ENCODE measurements at places on chromosomes 4 and X.

GRCh38 chr4:21134994-21135393, 434.7 kb downstream of the PACRGL start:
- DNase-seq: peak; percentile 33

- no peak for DNase-seq
These were observed 186.7 kb downstream of the USP46 start for GRCh38 chr4:52472444-52472843.

DNA sequence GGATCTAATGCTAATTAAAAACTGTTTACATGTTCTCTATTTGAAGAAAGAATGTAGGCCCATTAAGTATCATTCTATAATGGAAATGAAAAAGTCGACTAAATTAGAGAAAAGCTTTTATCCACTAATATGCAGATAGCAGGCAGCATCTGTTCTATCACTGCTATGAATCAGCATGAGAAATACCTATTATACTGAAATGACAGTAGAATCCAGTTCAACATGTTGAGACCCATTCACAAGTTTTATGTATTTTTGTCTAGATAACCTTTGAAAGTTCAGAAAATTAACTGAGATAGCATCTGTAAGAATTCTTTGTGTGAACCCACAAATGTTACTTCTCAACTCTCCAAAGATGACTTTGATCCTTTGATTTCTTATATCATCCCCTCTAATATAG, 1254.4 kb upstream of the ADGRL3 start:
- DNase-seq: no peak

DNA sequence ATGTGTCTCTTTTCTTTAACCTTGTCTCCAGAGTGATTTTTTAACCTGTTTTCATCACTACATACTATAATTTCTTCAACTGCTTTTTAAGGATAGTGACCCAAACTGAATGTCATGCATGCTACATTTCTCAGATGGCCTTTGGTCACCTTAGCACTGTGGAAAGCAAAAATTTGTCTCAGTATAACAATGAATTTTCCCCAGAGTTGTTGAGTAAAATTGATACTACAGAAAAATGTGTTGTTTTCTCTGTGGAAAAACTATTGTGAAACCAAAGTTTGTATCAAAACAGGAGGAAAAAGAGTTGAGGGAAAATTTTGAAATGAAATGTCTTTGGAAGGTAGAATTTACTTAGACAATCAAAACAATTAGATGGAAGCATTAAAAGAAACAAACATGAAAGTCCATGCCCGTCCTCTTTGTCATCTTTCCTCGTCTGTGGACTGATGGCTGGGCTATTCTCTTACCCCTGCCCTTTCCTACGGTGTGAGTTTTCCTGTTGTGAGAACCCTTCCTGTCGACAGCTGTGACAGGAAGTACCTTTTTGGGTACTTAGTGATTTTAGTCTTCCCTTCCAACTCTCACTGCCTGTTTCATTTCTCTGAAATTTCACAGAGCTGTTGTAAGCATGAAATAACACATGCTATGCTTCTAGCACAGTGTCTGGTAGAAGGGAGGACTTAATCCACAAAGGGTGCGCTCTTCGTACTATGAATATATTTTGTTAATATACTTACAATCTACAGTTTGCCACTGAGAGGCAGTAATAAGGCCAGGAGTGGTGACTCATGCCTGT, 50.8 kb downstream of the LRP2BP start:
- DNase-seq: no peak

DNA sequence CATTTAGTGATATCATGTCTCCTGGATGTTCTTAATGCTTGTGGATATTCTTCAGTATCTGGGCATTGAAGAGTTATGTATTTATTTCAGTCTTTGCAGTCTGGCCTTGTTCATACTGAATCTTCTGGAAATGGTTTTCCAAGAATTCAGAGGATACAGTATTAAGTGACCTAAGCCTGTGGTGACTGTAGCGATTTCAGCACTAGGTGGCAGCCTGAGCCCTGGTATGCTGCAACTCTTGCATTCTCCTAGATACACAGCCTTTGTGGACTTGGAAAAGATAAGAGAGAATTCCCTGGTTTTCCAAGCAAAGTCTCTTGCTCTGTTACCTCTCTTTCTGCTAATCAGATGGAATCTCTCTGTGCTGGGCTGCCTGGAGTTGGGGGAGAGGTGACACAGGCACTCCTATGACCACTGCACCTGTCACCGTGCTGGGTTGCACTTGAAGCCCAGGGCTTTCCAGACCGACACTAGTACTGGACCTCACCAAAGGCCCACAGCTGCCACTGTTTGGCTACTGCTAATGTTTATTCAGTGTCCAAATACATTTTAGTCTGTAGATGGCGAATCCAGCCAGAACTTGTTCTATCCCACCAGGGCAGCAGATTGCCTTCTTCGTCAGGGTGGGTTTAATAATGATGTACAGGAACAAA, 19.3 kb upstream of the SPIN2A start:
- DNase-seq: peak; percentile 0

- no peak for DNase-seq
These were observed 10.0 kb upstream of the PLK4 start for GRCh38 chr4:127870688-127871087.

DNA sequence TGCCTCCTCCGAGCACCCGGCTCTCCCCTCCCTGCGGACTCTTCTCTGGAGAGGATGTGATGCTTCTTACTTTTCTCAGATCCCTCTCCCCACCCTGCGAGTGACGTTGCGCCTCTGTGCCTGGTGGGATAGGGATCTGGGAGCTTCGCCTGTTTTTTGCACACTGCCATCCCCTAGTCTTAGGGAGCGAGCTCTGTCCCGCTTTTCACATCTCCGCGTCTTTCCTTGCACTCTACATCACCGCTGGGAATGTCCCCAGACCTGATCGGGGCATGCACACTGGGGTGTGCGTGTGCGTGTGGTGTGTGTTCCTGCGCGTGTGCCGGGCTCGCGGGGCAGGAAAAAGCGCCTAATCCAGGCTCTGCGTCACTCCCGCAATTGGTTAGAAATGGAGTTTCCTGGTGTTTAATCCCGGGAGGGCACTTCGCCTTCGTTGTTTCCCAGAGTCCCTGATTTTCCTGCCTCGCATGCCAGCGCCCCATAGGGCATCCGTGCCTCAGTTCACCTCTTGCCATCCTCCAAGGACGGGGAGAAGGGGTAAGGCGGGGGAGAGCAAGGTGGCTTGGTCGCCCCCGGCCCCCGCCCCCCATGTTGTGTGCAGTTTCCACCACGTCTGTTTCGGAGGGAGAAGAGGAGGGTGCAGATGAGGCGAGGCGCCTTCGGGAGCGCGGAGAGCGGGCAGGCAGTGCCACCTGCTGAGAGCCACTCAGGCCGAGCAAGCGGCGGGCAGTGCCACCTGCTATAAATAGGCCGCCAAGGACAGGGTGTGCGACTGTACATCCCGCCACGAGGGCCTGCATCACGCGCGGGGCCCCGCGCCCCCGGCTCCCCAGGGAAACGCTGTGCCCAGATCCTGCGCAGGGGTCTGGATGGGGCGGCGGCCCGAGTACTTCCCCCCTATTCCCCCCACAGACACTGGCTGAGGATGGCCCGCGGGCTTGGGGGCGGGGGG, 759 bp upstream of the TBC1D1 start:
- no peak for DNase-seq

DNA sequence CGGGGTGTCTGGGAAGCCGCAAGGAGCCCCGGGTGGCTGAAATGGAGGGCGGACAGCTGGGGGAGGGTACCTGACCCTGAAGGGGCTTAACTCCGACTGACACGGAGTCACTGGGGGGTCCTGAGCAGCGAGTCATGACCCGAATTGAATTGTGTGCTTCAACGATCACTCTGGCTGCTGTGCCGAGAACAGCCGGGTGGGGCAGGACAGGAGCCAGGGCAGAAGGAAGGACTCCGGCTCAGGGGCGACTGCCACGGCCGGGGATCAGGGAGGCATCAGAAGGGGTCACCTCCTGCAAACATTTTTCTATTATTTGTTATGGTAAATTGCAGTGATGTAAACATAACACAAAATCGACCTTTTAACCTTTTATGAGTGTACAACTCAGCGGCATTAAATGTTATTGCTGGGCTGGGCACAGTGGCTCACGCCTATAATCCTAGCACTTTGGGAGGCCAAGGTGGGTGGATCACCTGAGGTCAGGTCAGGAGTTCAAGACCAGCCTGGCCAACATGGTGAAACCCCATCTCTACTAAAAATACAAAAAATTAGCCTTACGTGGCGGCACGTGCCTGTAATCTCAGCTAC, 21.6 kb downstream of the ZFYVE28 start:
- no peak for DNase-seq

All from CD8-positive, alpha-beta T cell (primary cell).